Upper lobe of left lung (tissue), 6 donors: ENCODE measurements at places on chromosomes 12 and 14. TPM values are rescaled to one million over a fixed set of nuclear protein-coding genes. Genes with fewer than 3 reads are reported as not detected.

The CYP27B1 gene
- 0.98 TPM for total RNA-seq

DNA sequence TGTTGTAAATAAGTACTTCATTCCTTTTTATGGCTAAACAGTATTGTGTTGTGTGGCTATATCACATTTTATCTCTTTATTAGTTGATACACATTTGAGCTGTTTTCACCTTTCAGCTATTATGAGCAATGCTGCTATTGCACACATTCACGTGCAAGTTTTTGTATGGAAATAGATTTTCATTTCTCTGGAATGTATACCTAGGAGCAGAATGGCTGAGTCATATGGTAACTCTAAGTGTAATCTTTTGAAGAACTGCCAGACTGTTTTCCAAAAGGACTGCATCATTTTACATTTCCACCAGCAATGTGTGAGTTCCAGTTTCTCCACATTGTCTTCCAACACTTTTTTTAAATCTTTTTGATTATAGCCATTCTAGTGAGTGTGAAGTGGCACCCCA lies 134.0 kb downstream of the SRGAP1 start:
- DNase-seq, result no peak

The FZD10 gene
- total RNA-seq, result 1.1 TPM

- DNase-seq, result no peak
Measured at GRCh38 chr12:40622246-40622838, 69.9 kb upstream of the CNTN1 start.

The CRIP2 gene
- total RNA-seq, result 55.5 TPM

- DNase-seq, result no peak
Measured at GRCh38 chr12:64145226-64145625, 76.9 kb downstream of the KICS2 start.

The MMP17 gene
- 5.5 TPM for total RNA-seq

GRCh38 chr12:14273913-14274311 lies 91.6 kb upstream of the ATF7IP start:
- DNase-seq, result no peak

The MIA2 gene
- total RNA-seq, result 29.4 TPM

The C1S gene
- 151 TPM for total RNA-seq

DNA sequence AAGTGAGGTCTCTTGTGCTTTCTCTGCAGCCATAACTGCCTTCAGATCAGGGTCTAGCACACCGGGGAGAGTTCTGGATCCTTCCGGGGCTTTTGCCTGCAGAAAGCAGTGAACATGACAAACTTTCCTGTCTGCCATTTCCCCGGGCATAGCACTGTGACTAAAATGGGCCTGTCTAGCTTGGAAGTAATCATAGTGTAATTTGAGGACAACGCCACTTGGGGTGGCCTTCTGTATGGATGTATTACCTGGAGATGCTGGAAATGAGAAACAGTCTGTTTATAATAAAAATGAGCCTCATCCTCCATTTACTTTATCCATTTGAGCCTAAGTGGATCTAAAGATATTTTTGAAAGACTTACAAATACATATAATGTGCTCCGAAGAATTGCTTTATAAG lies 453.7 kb downstream of the VRK1 start:
- DNase-seq, result no peak

The KRT75 gene
- not detected for total RNA-seq

- no peak for DNase-seq
Measured at GRCh38 chr14:94875256-94875655, 105.3 kb upstream of the GSC start.

DNA sequence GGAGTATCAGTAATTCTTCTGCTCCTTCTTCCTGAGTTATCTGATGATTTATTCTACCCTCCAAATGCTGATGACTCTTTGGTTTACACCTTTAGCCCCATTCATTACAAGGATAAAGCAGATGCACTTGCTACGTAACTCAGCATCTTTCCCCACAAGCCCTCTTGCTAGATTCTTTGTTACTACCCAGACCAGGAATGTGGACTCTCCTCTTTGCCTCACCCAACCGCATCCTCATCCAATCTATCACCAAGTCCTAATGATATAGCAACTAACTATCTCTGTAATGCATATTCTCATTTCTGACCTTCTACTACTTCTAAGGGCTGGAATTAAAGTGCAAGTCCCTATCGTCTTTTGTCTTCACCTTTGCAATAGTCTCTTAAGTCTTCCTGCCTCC lies 9.2 kb downstream of the KRT1 start:
- DNase-seq, result no peak

The LTBP2 gene
- total RNA-seq, result 61.8 TPM

DNA sequence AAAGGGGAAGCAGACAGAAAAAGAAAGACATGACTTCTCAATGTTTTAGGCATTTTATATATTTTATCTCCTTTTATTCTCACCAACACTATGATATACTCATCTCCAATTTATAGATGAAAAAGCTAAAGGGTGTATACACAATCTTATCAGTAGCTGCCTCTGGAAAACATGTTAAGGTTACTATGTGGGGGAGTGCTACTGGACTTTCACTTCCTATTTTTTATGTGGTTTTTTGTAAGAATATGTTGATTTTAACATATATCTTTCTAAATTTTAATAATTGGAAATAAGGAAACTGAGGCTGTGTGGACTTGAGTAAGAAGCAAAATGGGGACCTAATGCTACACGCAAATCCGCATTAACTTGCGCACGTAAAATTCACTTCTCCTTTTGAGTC lies 99.6 kb upstream of the PDE3A start:
- DNase-seq, result no peak

The SLCO1A2 gene
- total RNA-seq, result 0.22 TPM

DNA sequence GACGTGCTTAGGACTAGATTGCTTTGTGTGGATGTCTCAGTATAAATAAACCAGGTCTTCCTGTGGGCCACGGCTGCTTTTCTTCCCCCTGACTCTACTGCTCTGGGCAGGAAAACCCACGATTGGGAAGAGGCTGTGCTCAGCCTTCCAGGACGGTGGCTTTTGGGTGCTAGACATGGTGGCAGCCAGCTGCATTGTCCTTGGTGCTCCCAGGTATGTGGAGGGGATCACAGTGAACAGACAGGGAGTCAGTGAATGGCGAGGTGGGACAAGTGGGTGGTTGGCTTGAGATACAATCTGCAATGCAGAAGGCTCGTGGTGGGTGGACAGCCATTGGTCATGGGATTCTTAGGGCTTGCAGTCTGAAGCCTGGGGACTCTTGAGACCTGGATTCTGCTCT lies 366.3 kb downstream of the AACS start:
- no peak for DNase-seq

The CCDC197 gene
- total RNA-seq, result not detected

- DNase-seq, result no peak
Measured at GRCh38 chr14:38505221-38505972, 249.5 kb upstream of the CLEC14A start.

GRCh38 chr14:55715889-55716288 lies 135.9 kb downstream of the KTN1 start:
- DNase-seq, result no peak

The IRAK3 gene
- total RNA-seq, result 65.0 TPM

- DNase-seq, result no peak
Measured at GRCh38 chr14:20631023-20631879, 10.2 kb downstream of the OR6S1 start.

DNA sequence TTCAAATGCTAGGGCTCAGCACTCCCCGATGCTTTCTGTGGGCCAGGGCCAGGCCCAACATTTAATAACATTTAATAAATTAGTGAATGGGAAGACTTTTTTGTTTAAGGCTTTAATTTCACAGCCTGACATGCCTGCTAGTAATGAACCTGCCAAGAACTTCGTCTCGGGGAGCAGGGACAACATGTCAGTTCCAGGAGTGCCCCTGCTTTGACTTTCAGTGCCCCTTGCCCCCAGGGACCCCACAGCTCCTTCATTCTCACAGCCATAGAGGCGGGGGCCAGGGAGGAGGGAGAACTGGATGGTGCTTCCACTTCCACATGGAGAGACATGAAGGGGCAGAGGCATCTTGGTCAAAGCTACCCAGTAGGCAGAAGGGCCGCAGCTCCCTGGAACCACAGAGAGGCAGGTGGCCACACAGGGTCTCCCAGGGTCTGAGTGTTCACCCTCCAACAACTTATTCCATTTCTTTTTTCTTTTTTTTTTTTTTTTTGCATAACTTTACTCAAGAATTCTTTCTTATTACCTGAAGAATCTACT lies 66.0 kb upstream of the DDX11 start:
- no peak for DNase-seq

The BCL11B gene
- 2.2 TPM for total RNA-seq

- no peak for DNase-seq
Measured at GRCh38 chr12:47121146-47121545, 41.4 kb upstream of the AMIGO2 start.

GRCh38 chr12:12823300-12823699 lies 10.2 kb downstream of the DDX47 start:
- no peak for DNase-seq

DNA sequence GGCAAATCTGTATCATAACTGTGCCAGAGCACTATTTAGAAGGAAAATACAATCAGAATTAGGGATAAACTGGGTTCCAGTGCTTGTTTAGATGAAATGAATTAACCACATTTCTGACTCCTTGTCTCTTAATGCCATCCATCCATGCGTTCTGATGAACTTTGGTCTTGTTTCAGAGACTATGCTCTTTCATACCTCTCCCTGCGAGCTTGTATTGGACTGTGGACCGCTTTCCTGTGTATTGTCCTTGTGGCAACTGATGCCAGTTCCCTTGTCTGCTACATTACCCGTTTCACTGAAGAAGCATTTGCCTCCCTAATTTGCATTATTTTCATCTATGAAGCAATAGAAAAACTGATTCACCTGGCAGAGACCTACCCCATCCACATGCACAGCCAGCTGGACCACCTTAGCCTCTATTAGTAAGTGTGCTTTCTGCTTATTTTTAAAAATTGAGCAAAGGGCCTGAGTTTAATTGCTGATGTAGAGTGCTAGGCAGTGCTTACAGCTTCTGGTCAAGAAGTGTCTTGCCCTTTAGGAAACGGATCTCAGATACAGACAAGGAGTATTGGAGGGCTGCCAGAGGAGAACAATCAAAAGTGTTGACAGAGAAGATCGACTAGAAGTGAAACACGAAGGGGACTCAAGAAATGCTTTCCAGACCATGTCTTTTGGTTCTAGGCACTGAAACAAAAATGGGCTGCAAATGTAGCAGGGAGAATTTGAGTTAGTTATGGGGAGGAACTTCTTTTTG lies 46.7 kb downstream of the SLC4A8 start:
- DNase-seq, result no peak

GRCh38 chr12:56001487-56002100 lies 4.5 kb downstream of the SUOX start:
- DNase-seq, result no peak

- DNase-seq, result no peak
Measured at GRCh38 chr12:79886917-79887519, 47.9 kb downstream of the PPP1R12A start.

DNA sequence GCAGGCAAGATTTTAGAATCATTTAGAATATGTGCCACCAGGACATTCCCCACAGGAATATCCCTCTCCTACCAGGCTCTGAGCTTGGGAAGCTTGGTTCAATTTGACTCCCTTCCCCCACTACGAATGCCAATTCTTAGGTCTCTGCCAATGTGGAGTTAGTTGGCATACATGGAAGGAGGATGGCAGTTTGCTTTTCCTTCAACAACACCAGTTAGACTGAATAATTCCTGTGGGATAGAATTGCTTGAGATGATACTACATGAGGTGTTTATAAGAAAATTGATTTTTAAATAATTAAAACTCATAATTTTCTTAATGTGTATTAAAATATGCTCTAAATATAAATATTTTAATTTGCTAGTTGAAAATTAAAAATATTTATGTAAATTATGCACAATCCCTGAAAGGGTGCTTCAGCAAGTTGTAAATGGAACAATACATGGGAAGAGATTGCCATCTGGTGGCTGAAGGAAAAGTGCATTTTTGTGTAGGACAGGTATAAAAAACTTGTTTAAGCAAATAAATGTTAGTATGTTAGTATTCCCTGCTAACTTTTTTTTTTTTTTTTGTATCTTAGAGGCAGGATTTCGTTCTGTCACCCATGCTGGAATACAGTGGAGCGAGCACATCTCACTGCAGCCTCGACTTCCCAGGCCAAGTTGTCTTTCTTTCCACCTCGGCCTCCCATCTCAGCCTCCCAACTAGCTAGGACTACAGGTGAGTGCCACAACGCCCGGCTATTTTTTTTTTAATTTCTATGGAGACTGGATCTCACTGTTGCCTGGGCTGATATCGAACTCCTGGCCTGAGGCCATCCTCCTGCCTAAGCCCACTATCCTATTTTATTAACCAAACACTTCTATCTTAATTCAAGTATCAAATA lies 25.8 kb upstream of the STRAP start:
- DNase-seq, result no peak

- DNase-seq, result no peak
Measured at GRCh38 chr14:45838597-45838996, 585.6 kb upstream of the MIS18BP1 start.

DNA sequence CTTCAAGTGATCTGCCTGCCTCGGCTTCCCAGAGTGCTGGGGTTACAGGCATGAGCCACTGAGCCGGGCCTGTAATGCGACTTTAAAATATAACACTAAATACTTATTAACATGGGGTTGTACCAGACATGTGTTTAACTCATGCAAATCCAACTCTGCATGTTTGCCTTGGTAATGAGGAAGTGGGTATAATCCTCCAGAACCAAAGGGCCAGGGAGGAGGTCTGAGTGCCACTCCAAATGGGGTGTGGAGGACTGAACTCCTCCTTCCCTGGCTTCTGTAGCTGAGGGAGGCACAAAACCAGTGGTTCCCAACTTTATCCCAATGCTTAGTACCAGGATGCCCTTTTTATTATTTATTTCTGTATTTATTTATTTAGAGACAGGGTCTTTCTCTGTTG lies 61.6 kb upstream of the MED13L start:
- DNase-seq, result no peak

DNA sequence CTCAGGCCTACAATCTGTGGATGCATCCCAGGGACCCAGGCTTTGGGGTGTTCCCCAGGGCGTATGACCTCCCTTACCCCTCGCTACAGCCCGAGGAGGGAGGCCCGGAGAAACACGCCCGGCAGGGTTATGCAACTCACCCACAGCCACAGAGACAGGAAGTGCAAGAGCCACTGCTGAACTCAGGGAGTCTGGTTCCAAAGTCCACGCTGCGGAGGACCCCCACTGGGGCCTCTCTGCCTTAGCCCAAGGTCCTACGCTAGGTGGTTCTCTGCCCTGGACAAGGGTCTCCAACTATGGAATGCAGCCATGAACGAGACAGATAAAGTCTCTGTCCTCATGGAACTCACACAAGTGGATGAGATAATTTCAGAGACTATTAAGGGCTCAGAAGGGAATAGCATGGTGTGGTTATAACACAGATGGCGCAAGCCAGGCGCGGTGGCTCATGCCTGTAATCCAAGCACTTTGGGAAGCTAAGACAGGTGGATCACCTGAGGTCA lies 11.3 kb downstream of the SCARB1 start:
- peak; percentile 77 for DNase-seq

DNA sequence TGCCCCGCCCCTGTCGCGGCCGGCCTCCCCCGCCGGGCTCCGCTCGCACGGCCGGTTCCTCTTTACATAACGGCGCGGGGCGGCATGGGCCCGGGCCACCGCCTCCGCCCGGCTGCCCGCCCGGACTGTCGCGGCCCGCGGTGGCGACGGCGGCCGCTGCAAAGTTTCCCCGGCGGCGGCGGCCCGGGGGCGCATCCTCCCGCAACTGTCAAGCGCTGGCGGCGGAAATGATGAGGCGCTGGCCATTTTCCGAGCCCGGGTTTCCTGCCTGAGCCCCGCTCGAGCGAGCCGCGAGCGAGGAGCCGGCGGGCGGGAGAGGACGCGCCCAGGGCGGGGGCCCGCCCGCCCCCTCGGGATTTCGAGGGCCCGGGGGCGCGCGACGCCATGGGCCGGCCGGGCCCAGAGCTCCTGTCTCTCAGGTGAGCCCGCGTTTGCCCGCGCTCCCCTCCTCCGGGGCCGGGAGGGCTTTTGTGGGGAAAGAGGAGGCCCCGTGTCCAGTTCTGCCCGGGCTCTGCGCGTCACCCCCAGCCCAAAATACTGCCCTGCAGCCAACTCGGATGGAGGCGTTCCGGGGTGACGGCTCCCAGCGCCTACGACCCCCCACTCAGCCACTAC lies at the start of gene SH2B3:
TSS of gene SH2B3 (plus strand) at position 65 of the 615 bp plus-strand sequence. CDS start 12,223 bp downstream, outside the sequence.
- no peak for DNase-seq
